ENCODE measurements at places on chromosomes 3 and 15. TPM values are rescaled to one million over a fixed set of nuclear protein-coding genes. Genes with fewer than 3 reads are reported as not detected.

DNA sequence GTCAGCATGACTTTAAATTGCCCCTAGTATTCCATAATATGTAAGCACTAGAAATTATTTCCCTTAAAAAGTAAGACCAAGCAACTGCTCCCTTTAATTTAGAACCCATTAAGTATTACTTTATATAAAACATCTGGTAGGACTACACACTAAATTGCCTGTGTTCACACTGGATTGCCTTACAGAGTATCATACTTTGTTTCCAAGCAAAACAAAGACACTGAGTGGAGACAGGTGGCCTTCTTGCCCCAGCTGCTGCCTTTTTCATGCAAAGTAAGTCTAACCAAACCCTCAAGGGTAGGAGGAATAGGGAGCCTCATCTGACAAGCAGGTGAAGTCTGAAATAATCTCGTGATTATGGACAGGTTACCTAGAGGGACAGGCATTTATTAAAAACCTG, 87.3 kb downstream of the PEX5L start:
- H3K27ac ChIP-seq = no peak overlapping the region
- H3K4me3 ChIP-seq = no peak overlapping the region
- no peaks in the 10 kb centered on the region for H3K27me3 ChIP-seq
- no peaks in the 10 kb centered on the region for H3K36me3 ChIP-seq

DNA sequence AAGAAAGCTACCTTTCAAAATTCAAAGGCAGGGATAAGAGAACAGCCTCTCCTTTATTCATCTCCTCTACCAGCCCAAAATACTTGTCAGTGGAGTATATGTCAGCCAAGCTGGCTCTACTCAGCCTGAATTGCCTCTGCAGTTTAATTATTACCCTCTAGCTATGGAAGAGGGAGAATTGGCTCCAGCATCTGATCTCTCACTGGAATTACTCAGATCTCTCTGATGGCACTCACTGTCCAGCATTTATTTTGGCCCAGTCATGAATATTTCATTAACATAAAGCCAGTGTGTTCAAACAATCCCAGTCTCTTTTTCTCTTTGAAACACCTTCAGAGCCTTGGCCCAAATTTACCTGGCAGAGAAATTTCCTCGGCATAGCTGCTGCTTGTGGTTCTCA, 58.6 kb upstream of the TMEM108 start:
- no peaks in the 10 kb centered on the region for H3K27me3 ChIP-seq
- H3K4me1 ChIP-seq = no peaks in the 10 kb centered on the region
- no peak overlapping the region for H3K4me3 ChIP-seq

- no peak for DNase-seq
- no peak overlapping the region for H3K27ac ChIP-seq
Measured at GRCh38 chr3:150765949-150766720, 3.2 kb upstream of the SIAH2 start.

- no peak overlapping the region for H3K4me3 ChIP-seq
- peaks cover 2% of the 10 kb centered on the region for H3K27me3 ChIP-seq
- no peaks in the 10 kb centered on the region for H3K36me3 ChIP-seq
- DNase-seq = no peak
- H3K4me1 ChIP-seq = no peaks in the 10 kb centered on the region
Measured at GRCh38 chr15:68352401-68353062, 75.0 kb downstream of the FEM1B start.

GRCh38 chr3:162348912-162349311, 852.3 kb downstream of the OTOL1 start:
- H3K27ac ChIP-seq = no peak overlapping the region
- no peak for DNase-seq
- no peaks in the 10 kb centered on the region for H3K36me3 ChIP-seq
- H3K4me1 ChIP-seq = no peaks in the 10 kb centered on the region

DNA sequence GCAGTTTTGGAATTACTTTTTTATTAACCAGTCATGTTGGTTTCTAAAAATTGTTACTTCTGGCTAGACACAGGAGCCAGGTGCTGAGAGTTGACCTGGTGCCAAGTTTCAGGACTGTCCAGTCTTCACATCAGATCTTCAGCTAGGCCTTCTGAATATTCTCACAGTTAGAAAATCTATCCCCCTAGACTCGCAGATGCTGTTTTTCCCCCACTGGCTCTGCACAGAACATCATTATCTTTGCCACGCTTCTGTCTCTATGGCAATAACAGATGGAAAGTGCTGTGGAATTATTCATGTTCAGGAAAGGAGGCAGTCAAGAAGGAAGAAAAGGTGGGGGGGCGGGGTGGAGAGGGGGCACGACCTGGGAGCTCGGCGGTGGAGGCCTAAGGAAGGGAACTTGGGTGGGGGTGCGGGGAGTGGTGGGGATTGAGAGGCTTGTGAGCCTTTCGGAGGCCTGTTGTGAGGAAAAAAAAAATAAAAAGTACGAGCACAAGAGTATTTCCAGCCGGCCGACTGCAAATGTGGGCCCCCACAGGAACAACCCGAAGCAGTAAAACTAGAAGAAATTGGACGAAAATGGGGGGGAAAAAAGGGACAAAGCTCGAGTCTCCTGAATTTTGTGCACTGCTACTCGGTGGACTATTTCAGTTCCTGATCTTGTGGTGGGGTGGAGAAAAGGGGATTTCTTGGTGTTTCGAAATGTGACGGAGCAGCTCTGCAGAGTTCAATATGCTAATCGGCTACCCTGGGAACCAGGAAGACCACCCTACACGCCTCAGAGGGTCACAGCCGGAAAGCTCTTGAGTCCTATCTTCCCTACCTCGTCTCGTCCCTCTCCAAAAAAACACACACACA, 1.5 kb upstream of the SKIL start:
- H3K4me1 ChIP-seq = peaks cover 9% of the 10 kb centered on the region
- H3K27ac ChIP-seq = peak overlapping the region; percentile 99
- H3K4me3 ChIP-seq = peak overlapping the region; percentile 54
- DNase-seq = peak; percentile 40
- H3K36me3 ChIP-seq = peaks cover 7% of the 10 kb centered on the region
- H3K27me3 ChIP-seq = no peaks in the 10 kb centered on the region

SLC9C1 gene
- 0.33 TPM for polyA plus RNA-seq

- H3K4me3 ChIP-seq = no peak overlapping the region
- H3K27ac ChIP-seq = peak overlapping the region; percentile 61
- H3K4me1 ChIP-seq = peaks cover 14% of the 10 kb centered on the region
- H3K36me3 ChIP-seq = no peaks in the 10 kb centered on the region
Measured at GRCh38 chr3:171353423-171353822, 106.8 kb downstream of the TNIK start.
